Urinary bladder (tissue), 4 donors: ENCODE measurements at places on chromosomes 1 and 21. TPM values are rescaled to one million over a fixed set of nuclear protein-coding genes. Genes with fewer than 3 reads are reported as not detected.

STUM gene
- 2.5 TPM for total RNA-seq

CELA3B gene
- not detected for total RNA-seq

IER5 gene
- total RNA-seq = 9.0 TPM

IGSF21 gene
- 1.1 TPM for total RNA-seq

SDC3 gene
- total RNA-seq = 32.4 TPM

LPAR3 gene
- total RNA-seq = 12.8 TPM

RIPPLY3 gene
- not detected for total RNA-seq

DIO1 gene
- total RNA-seq = not detected
